ENCODE measurements at places on chromosomes 3 and 15.

- no peak for DNase-seq
Measured at GRCh38 chr15:33561407-33561806, 250.6 kb downstream of the RYR3 start.

DNA sequence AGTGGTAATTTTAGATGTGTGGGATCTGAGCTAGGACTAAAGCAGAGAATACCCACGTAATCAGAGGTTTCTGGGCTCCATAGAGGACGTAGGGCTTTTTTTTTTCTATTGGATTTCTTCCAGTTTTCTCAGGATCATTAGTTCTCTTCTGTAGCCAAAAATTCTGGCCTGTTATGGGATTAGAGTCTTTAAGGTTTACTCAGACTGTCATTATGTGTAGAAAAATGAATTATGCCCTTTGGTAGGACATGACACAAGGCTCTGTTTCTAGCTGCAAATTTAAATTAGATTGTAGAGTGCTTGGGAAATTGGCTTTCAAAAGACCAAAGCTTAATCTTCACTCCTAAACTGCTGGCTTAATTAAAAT lies 1.9 kb downstream of the SETD5 start:
- DNase-seq = no peak

- DNase-seq = no peak
Measured at GRCh38 chr15:71048913-71049675, 66.2 kb upstream of the THSD4 start.

DNA sequence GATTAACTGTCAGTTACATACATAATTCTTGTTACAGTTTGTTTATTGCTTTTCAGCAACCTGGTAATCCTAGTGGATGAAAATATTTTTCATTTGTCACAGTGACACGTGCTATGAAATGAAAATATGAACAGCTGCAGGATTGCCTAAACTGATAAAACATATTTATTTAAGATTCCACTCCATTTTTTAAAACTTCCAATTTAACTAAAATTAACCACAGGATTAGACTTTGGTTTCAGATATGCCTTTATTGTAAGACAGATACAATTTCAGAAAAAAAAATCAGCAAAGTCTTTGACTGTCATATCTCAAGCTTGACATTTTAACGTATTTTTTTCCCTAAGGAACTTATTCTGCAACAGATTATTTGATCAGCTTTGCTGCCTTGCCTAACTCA lies 550.7 kb downstream of the ROBO1 start:
- no peak for DNase-seq

DNA sequence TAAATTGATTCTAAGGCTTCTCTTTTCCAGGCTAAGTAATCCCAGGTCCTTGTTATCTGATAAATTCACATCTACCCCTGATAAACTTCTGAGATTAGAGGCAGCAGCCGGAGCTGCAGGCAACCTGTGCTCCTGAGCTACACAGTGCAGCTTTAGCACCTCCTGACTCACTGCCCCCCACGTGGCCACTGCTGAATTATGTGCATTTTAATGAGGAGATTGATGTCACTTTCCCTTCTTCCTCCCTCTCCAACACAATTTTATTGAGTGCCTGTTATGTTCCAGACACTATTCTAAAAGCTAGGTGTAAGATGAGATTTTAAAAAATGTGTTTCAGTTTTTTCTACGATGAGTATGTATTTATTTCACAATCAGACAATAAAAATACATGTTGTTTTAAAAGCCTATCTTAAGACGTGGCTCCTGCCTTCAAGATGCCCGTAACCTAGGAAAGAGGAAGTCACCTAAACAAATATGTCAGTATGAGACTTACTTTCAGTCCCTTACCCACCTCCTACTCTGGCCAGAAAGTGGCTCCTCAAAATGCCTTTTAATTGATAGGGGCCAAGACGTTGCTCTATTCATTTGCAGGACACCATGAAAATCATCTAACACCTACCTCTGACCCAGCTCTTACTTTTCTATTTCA lies 161.5 kb upstream of the PFN2 start:
- no peak for DNase-seq

DNA sequence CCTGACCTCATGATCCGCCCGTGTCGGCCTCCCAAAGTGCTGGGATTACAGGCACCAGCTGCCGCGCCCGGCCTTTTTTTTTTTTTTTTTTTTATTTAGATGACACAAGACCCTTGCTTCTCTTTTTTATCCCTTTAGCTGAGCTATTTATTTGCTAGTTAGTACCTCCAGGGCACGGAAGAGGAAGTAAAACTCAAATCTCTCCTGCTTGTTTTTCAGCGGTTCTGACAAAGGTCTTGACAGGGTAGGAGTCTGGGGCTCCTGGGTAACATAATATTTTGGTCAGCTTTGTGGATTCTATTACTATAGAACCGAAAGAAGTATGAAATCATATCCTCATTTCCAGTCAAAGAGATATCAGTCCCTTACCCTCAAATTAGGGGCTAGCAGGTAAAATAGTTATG lies 44.0 kb upstream of the ETV5 start:
- DNase-seq = no peak

DNA sequence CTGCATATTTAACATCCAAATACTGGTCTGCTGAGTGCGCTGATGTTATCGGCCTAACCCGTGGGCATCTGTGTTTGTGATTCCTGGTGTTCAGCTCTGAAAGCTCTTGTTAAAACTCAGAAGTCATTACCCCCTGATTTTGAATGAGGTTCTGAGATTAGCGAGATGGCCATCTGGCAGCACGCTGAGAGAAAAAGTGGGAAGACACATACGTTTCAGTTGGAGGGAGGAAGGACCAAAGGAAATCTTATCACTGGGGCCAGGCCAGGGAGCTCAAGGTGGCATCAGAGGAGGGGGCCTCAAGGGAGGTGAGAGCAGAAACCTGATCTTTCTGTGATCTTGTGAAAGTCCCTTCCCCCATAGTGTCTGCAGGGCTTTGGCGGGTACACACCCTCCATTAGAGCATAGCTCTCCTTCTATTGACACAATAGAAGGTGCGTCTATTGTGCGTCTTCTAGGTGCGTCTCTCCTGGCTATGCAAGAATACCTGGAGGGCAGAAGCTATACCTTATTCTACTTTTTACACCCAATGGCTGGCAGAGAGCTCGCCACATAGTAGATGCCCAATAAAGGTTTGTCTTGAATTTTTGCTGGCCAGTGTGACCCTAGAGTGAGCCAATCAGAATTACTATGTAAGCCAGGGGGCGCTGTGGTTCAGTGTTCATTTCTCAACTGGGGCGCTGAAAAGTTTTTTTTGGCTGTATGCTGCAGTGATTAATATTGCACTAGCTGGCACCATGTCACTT lies 182.4 kb downstream of the SHQ1 start:
- DNase-seq = peak; percentile 48

GRCh38 chr15:64017082-64017588 lies 29.1 kb downstream of the DAPK2 start:
- no peak for DNase-seq

- no peak for DNase-seq
Measured at GRCh38 chr3:55521064-55521737, 34.1 kb upstream of the WNT5A start.

- DNase-seq = no peak
Measured at GRCh38 chr3:138220242-138220641, 33.1 kb downstream of the ARMC8 start.

DNA sequence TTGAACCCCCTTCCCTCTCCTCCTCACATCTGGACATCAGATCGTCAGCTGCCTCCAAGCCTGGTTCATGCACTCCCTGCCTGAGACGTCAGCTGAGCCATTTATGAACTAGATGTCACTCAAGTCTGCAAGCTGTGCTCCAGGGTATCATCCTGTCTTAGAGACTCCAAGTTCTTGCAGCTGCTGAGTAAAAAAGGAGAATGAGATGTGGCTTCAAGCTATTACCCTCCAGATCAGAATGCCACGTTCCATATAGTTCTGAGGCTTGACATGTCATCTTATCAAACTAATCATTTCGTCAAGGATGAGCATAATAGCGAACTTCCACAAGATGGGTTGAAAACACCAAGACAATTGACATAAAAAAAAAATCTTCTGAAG lies 766.3 kb downstream of the TBL1XR1 start:
- DNase-seq = no peak

- DNase-seq = no peak
Measured at GRCh38 chr3:57530071-57530608, 14.0 kb downstream of the DNAH12 start.

DNA sequence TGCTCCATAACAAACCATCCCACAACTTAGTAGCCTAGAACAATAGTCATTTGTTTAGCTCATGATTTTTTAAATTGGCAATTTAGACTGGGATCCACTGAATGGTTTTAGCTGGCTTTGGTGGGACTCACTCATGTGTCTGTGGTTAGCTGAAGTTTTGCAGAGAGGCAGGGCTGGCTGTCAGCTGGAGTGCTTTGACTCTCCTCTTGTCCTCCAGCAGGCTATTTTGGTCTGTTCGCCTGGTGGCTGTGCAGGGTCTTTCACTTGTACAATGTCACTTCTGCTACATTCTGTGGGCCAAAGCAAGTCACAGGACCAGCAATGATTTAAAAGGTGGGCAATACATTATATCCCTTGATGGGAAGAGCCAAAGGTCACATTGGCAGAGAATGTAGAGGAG lies 1146.5 kb downstream of the ROBO2 start:
- DNase-seq = no peak

GRCh38 chr3:118110211-118110610 lies 924.4 kb downstream of the IGSF11 start:
- no peak for DNase-seq

- DNase-seq = no peak
Measured at GRCh38 chr3:186142393-186142932, 33.6 kb upstream of the ETV5 start.

GRCh38 chr3:111998636-111999483 lies at the start of gene TAGLN3:
TSS of gene TAGLN3 (plus strand) at chr3:111998922. CDS start at chr3:111999423, 501 bp downstream.
- DNase-seq = no peak

- DNase-seq = no peak
Measured at GRCh38 chr15:85752491-85752961, 42.2 kb downstream of the KLHL25 start.

DNA sequence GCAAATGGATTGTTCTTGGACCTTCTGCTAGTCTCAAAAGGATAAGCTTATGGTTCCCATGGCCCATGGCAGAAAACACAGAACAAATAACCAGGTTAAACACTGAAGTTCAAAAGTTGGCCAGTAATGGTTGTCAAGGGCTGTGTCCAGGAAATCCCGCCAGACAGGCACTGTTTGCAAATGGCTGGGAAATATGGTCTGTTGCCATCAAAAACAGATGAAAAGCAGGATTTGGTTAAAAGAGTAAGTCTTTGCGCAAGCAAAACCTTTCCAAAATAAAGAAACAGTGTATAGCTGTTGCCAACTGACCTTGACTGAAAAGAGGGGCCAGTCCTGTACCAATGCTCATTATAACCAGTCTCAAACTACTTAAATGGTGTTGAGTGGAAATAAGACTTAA lies 58.6 kb downstream of the WWTR1 start:
- no peak for DNase-seq

GRCh38 chr15:47685141-47685870 lies 32.0 kb upstream of the SEMA6D start:
- no peak for DNase-seq

- DNase-seq = no peak
Measured at GRCh38 chr15:73796331-73796831, 43.2 kb upstream of the INSYN1 start.

DNA sequence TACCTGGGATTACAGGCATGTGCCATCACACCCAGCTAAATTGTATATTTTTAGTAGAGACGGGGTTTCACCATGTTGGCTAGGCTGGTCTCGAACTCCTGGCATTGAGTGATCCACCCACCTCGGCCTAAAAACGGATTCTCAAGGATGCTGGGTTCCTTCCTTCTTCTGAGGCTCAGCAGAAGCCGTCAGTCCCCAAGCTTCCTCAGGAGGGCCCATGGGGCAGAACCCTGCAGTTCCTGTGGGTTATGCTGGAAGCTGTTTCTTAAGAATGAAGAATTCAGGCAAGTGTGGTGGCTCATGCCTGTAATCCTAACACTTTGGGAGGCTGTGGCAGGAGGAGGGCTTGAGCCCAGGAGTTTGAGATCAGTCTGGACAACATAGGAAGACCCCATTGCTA lies 29.0 kb upstream of the ZNF710 start:
- no peak for DNase-seq

DNA sequence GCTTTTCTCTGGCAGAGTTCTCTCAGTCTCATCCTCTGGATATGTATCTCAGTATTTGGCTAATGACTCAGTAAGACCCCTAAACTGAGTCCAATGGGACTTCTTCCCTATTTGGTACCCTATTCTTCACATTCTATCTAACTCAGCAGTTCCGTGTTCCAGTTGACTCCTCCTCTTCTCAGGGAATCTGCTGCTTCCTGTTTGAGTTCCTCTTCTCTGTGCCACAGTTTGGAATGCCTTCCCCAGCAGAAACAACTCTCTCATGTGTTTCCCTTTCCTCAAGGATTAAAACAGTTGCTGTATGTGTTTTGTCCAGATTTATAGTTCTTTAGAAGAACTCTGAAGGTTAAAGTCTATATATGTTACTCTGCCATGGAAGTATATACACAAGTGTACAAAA lies 344.0 kb upstream of the RARB start:
- no peak for DNase-seq

DNA sequence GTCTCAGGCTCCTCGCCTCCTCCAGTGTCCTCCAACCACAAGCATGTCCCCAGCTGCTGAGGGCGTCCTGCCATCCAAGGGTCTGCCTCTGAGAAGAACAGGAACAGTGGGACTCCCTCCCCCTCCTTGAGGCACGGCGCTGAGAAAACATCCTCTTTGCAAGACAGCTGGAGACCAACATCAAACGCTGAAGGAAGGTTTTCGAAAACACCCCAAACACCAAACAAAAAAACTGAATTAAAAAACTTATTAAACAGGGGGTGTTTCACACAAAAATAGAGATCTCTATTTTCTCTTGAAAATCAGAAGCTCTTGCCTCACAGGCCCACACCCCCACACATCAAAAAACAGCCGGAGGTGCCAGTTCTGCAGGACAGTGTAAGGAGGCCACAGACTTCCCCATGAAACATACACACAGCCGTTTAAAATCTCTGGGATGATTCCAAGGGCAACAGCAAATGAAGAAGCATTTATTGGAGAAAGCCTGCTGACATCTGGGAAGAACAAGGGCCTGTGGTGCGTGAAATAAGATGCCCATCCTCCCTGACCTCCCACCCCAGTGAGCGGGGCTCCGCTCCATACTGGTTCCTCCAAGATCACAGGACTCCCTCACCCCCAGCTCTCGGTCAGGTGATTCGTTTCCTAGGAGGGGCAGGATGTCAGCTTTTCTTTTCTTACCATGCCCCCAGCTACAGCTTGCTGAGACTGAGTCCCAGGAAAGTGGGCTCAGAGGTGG lies 71.3 kb downstream of the NUP210 start:
- DNase-seq = no peak

- DNase-seq = no peak
Measured at GRCh38 chr15:101308604-101309435, 13.8 kb upstream of the SNRPA1 start.

DNA sequence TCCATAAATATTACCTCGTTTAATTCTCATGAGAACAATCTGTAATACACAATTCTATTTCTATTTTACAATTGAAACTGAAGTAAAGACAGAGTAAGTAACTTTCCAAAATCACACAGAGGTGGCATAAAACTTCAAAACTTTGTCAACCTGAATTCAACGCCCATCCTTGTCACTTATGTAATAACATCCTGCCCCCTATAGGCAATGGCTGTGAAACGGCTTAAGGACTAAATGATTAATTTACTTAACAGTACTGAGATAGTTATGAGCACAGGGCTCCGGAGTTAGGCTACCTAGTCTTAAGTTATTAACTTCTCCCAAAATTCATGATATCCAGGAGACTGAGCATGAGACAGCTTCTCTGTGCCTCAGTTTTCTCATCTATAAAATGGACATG lies 293.1 kb upstream of the CHRM5 start:
- no peak for DNase-seq
